ENCODE measurements at places on chromosomes 6 and 20.

- DNase-seq: no peak
Measured at GRCh38 chr6:26485112-26485780, 14.9 kb upstream of the BTN1A1 start.

DNA sequence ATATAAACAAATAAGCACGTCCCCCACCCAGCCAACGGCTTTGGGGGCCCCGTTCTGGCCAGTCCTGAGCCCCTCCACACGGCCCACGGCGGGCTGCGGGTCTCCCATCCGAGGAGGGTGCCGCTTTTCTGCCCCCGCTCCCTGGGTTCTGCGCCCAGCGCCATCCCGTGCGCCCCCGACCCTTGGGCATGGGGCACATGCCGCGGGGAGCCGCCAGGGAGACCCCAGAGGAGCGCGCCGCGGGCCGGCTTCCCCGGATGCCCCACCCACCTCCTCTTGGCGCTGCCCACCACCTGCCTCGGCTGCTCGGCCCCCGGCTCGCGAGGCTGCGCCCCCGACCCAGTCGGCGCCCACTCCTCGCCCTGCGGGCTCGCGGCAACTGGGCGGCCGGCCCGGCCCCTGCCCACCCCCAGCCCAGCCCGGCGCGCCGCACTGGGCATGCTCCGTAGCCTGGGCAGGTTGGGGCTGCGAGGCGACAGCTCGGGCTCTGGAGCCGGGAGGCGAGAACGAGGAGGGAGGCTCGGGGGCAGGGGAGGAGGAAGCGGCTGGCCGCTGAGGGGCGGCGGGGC is 570 bp upstream of the PLCB4 start:
- DNase-seq: peak; percentile 20

- no peak for DNase-seq
Measured at GRCh38 chr20:31896049-31896448, 25.6 kb downstream of the TTLL9 start.

DNA sequence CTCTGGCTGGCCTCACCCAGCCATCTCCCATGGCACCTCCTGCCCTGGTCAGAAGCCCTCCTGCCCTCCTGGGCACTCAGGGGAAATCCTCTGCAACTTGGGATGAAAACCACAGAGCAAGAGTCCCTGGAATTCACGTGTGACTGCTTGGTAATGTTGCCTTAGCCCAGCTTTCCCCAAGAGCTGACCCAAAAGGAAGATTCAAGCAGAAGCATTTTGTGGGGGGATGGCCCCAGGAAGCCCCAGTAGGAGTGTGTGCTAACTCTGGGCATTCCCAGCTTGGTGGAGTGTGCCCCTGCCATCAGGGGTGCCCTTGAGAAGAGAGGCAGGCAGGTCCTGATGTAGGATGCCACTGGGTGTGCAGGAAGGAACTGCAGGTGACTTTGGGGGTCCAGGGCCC is 35.5 kb downstream of the SNX5 start:
- no peak for DNase-seq

DNA sequence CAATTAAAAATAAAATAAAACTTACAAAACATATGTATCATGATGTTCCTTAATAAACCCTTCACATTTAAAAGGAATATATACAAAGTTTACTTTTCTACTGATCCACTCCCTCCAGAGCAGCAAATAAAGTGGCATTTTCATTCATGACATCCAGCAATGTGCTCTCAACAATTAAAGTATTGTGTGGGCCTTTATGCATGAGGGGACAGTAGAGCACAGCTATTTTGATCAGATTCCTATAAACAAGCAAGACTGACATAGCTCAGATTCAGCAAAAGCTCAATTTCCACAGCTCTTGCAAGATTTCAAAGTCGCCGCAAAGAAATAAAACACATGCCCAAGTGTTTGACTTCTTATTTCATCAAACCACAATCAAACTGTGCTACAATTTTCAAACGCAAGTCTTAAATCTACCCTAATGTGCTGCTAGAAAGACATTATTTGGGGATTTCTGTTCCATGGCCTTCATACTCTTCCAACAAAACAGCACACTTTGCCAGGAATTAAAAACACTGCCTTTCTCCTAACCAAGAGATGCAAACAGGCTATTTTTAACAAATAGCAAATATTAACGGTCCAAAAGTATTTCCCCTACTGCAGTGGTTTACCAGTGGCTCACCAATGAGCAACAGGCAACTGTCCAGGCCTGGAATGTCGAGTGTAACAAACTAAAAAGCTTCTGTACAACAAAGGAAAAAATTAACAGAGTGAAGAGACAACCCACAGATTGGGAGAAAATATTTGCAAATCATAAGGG is 52.3 kb downstream of the MBOAT1 start:
- no peak for DNase-seq

DNA sequence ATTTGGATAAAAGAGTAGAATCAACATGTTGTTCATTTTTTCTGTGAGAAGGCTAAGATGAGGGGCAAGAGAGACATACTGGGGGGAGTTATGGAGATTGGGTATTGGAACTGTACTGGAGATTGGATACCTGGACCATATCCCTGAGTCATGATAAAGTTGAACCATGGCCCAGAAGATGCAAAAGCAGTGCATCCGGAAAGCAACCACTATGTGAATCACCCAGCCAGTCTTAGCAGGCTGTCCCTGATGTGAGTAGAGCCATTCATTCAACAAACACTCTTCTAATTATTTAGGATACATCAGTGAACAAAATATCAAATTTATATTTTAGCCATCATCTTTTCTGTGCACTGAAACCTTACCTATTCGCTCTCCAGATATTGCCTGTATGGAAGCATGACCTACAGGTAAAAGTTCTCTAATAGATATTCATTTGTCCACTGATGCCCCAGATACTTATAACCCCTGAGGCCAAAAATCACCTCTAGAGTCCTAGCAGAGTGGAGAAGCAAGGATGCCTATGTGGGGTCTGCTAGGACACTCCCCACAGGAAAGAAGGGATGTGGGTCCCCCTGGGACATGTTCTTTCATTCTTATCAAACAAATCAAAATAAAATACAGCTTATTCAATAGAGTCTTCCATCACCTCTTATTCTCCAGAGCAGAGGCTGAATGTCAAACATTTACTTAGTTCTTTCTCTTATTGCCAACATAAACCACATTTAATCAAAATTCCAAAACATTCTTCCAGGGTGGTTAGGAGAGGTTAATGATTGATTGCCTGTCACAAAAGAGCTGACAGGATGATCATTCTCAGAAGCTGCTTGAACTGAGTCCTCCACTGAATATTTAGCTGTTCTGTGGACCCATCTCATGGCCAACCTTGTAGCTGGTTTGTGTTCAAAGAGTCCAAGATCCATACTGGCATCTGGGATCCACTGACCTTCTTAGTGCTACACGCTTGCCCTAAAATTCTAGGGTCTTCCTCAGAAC is 37.0 kb upstream of the PKHD1 start:
- DNase-seq: no peak

DNA sequence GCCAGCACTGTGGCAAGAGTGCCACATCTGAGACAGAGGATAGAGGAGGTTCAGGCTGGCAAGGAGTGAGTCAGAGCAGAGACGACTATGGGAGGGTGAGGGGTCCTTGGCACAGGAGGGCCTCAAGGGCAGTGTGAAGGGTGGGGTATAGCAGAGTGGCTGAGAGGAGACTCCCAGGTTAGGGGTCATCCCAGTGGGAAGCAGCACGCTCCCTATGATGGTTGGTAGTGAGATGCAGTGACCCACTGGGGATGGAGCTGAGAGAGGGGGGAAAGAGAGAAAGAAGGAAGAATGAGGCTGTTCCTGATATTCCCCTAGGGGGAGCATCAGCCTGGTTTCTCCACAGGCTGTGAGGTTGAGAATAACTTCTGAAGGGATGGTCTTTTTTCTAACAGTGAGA is 97.3 kb downstream of the INSM1 start:
- peak; percentile 6 for DNase-seq

DNA sequence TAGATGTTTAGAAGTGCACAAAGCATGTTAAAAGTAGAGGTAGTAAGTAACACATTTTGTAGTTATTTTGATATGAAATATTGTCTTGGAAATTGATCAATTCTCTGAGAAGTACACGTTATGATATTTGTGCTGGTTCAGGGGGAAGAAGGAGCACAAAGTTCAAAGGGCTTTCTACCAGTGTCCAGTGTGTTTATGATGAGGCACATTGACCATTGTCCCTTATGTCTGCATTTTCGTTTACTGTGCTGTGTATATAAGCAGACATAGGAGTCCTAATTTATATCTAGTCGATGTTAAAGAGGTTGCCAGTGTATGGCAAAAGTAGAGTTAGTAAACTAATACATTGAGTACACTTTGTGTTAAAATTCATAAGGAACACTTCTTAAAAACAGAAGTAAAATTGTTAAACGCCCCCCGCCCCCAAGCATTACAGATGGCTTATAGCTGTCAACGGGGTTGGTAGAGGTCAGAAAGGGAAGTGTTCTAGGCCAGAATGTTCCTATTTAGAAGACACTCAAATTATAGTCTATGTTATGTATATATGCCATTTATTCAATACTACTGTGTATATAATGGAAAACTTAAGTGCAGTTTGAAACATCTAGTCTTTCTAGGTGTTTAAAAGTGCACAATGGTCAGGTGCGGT is 13.3 kb upstream of the HMGN4 start:
- no peak for DNase-seq

DNA sequence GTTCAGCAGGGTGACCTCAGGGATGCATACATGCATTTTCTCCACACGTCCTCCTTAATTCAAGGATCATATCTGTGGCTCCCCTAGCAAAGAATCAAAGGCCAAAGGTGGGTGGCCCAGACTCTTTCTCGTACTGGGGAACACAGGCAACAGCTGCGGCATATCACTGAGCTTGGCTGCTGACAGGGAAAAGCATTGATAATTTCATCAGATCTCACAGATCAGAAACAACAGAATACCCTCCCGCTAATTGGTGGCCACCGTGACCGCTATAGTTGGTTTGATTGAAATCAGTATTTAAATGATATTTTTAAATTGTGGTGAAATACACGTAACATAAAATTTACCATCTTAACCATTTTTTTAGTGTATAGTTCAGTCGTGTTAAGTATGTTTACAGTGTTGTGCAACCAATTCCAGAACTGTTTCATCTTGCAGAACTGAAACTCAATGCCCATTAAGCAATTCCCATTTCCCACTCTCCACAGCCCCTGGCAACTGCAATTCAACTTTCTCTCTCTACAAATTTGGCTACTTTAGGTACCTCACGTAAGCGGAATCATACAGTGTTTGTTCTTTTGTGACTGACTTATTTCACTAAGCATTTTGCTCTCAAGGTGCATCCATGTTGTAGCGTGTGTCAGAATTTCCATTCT is 74.7 kb upstream of the TMEM170B start:
- DNase-seq: no peak

- no peak for DNase-seq
Measured at GRCh38 chr20:32018269-32019155, 8.3 kb downstream of the CCM2L start.

DNA sequence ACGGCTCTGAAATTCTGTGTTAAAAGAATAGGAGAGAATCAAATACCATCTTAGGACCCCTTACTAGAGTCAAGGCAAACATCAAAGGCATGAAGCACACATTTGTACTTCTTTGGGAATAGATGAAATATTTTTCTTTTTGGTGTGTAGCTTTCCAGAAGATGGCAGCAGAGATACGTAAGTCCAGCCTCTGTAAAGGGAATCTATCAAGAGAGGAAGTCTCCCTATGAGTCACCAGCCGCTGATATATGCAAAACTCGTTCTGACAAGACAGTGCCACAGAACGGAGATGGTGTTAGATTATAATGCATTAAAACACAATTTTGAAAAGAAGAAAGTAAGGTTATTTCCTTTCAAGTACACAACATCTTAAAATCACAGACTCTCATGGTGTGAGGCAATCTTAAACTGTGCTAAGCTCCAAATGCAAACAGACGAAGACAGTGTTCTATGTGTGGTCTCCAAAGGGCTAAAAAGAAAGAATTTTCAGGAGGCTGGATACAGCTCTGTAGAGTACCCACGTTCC is 120.0 kb upstream of the AGPAT4 start:
- peak; percentile 41 for DNase-seq

GRCh38 chr20:29427201-29428060 is 1830.0 kb upstream of the DEFB115 start:
- DNase-seq: no peak

DNA sequence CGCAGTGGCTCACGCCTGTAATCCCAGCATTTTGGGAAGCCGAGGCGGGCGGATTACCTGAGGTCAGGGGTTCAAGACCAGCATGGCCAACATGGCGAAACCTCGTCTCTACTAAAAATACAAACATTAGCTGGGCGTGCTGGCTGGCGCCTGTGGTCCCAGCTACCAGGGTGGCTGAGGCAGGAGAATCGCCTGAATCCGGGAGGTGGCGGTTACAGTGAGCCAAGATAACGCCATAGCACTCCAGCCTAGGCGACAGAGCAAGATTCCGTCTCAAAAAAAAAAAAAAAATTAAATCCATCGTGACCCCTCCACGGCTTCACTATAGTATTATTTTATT is 1.2 kb upstream of the CPNE1 start:
- DNase-seq: no peak

DNA sequence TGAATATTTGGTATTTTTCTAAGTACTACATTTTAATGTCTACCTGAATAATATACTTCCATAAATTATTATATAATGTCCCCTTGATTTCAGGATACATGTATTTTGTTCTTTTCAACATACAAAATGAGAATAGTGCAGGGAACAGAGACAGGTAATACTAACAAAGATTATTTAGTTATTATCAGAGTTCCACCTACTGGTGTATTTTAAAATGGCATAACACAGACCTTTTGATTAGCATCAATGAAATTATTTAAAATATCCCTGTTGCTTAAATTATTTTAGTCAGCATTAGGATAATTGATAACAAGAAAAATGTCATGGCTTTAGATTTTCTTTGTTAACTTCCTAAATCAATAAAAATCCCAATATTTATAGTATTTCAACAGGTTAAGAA is 184.0 kb downstream of the PRDM13 start:
- DNase-seq: no peak

DNA sequence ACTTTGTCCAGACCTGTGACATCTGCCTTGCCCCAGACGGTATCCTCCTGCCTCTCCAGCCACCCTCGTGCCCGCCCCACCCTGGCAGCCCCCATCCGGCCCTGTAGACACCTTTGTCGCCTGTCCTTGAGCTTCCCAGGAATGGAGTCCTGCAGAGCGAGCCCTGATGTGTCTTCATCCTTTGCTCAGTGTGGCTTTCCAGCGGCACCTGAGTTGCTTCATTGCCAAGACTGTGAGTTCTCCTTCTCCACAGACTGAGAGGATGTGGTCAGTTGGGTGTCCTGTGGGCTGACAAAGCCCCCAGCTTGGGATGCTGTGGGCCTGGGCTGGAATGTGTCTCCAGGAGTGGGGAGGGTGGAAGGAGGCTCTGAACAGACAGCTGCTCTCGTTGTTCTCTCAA is 1.7 kb upstream of the CST4 start:
- no peak for DNase-seq

GRCh38 chr6:68729377-68729903 is 94.4 kb downstream of the ADGRB3 start:
- DNase-seq: no peak

DNA sequence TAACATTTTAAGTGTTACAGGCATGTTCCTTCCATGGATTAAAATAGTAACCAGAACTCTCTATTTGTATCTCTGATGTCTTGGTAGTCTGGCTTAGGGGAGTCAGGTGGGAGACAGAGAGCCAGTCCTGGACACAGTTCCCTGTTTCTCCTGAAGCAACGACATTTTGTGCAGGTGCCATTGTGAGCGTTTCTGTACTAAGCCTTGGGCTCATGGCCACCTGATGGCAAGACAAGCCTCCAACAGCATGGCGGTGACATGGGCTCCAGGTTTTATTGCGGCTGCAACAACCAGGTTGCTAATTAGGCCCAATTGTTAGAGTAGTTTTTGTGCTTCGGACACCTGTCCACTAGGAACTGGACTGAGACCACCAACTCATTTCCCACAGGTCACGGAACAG is 105.3 kb downstream of the PRDM13 start:
- no peak for DNase-seq
